ENCODE measurements at places on chromosomes 4 and X. TPM values are rescaled to one million over a fixed set of nuclear protein-coding genes. Genes with fewer than 3 reads are reported as not detected.

- ATAC-seq: no peak
Observed at GRCh38 chrX:135009057-135009610, 13.2 kb downstream of the RTL8B start.

The CNGA2 gene
- total RNA-seq: not detected

DNA sequence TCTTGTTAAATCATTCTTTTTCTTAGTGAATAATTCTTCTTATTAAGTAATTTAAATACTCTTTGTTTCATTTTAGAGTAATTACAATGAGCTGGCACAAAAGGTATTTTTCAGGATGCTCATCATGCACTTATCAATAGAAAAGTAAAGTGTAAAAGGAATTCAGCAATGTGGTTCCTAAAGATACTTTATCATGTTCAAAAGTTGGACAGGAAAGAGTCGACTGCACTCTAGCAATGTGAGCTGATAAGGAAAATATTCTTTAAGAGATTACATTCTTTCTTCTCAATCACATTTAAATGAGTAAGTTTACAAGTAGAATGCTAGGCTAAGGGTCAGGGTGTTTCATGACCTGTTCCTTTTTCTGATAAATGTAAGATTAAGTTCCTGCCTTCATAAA lies 609.5 kb upstream of the FAM241A start:
- ATAC-seq: no peak

- ATAC-seq: no peak
Observed at GRCh38 chr4:178450614-178451013, 1008.4 kb upstream of the AGA start.

- peak; percentile 34 for ATAC-seq
Observed at GRCh38 chr4:18593297-18594002, 571.9 kb upstream of the LCORL start.

DNA sequence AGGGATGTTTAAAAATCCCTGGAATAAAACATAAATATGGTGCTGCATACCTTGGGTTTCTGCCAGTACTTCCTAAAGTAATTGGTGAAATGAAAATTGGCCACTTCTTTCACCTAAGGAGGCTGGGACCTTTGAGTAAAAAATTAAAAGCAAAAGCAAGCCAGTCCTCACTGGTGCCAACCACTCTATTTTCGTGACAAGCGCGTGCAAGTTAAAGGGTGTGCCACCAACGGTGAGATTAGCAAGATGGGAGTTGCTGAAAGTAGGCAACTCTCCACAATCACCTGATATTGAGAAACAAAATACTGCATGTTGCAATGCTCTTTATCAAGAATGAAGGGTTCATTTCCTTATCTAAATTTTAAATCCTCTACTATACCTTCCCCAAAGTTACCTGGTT lies 19.7 kb upstream of the RTL9 start:
- no peak for ATAC-seq

The PABPC1L2B gene
- total RNA-seq: not detected

DNA sequence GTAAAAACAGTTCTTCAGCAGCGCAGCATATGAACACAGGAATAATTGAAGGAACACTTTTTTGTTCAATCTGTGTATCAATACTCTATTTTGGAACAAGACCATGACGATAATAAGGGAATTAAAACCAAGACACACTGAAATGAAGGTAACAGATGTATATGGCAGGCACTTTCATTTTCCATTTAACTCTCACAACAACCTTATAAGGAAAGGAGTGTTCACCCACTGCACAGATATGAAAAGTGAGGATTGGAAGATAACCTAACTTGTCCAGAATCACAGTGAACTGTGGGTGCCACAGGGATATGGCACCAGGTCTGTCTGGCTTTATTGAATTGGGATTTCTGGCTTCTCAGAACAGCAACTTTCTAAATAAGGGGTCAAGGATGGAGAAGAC lies 153.3 kb downstream of the MID1IP1 start:
- ATAC-seq: no peak

DNA sequence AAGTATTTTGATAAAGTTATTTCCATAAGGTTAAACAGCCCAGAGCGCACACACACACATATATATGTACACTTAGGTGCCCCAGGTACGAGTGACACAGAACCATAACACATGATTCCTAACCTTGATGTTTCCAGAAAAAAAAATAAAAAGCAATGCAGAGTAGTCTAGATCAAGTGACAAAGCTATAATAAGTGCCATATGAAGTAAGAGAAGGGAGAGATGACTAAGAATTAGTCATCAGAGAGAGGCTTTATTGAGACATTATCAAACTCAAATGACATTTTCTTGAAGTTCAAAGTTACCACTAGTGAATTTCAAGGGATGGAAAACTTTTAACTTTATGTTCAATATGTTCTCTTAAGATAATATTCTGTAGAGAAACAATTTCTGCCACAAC lies 215.0 kb downstream of the HTR2C start:
- no peak for ATAC-seq
